ENCODE measurements at places on chromosomes 2 and 18.

DNA sequence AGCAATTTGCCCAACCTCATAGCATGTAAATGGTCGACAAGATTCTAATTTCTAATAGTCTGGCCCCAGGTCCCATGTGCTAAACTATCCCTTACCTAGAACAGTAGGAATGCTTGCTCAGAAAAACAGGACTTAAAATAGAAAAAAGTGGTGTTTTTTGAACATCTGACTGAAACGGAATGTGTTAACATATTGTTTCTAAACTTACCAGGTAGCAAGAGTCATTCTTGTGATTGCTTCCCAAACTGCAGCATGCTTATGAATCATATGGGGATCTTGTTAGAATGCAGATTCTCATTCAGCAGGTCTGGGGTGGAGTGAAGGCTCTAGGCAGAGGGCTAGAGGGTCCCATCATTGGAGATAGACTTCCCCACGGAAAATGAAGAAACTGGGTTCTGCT is 5.8 kb upstream of the SLC20A1 start:
- no peak for DNase-seq

DNA sequence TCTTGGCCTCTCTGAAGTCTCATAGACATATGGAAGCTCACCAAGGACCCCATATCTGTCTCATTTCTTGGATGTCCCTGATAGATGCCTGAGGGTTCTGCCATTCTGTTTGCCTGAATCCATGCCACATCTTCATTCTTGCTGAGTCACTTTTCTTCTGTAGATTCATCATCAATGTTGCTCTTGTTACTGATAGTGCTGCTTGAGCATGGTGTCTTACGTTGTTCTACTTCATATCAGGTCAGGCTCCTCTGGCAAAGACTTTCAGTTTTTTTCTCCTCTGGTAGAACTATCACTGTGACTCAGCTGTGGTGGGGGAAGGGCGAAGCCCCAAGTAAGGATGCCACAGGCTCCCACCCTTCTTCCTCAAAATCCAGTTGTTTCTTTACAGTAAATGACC is 885.2 kb downstream of the DCDC2C start:
- DNase-seq, result no peak

DNA sequence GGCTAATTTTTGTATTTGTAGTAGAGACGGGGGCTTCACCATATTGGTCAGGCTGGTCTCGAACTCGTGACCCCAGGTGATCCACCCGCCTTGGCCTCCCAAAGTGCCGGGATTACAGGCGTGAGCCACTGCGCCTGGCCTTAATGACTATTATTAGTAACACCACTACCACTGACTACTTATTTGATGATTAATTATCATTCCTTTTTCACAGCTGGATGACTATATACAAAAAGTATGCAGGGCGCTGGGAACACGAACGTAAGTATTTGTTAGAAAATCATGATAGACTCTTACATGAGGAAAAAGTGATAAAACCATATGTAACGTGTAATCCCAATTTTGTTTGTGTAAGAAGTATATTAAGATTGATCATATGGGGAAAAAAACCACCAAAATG is 21.6 kb downstream of the DARS1 start:
- no peak for DNase-seq

DNA sequence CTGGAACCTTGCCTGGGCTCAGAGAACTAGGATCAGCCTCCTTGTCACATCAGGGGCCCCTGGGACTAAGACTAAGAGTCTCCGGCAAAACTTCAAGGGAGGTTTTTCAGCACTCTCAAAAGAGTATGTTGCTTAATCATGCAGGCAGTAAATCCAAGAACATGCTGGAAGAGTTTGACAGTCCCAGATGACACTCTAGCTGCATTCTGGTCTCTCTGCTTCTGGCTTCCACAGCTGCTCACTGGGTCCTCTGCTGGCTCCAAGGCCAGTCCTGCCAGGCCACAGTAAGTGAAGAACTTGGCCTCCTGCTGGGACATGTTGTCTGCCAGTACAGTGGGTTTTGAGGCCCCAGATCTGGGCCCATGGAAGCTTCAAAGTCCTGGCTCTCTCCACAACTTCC is 45.2 kb upstream of the IL1RL1 start:
- DNase-seq, result no peak

DNA sequence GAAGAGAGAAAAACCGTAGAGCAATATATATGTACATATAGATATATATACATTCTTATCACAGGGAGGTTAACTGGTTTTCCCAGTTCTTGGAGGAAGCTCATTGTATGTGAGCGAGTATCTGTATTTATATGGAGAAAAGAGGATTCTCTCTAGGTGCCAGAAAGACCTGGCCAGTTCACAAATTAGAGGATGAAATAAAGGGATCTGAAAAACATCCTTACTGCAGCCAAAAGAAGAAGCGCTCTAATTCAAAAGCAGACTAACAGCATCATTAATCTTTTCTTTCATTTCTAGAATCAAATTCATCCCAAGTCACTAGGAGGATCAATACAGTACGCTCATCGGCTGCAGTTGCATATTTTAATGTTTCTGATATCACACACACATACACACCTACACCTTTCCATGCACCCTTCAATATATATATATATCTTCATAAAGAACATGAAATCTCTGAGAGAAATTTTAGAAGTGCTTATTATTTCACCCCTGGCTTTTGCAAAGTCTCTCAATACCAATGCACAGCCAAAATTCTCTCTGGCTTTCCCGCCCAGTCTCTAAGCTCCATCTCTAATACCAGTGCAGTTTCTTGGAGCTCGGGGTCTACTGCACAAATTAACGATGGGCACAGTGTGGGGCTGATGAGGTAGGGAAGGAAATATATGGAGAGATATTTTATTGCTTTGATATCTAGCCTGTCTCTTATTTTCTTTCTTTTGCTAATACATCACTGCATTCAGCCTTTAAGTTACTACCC is 731 bp downstream of the NRXN1 start:
- DNase-seq, result no peak

GRCh38 chr2:219467736-219468075 is 31.0 kb upstream of the GMPPA start:
- DNase-seq, result no peak

DNA sequence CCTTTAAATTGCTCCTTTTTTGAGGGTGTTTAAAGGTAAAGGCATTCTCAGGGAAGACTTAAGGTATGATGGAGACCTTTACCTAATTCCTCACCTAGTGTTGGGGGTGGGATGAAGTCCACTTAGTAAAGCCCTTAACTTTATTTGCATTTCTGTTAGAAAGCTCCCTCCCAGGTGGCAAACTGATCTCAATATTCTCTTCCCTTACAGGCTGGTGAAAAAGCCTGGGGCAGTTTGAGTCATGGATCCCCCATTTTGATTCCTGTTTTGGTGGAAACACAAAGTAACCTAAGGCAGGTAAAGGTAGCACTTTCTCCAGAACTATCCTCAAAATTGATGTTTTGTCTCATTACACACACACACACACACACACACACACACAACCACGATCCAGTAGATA is 33.8 kb upstream of the HNRNPA3 start:
- no peak for DNase-seq

- no peak for DNase-seq
These were observed 212.8 kb downstream of the MYCN start for GRCh38 chr2:16152928-16153753.

DNA sequence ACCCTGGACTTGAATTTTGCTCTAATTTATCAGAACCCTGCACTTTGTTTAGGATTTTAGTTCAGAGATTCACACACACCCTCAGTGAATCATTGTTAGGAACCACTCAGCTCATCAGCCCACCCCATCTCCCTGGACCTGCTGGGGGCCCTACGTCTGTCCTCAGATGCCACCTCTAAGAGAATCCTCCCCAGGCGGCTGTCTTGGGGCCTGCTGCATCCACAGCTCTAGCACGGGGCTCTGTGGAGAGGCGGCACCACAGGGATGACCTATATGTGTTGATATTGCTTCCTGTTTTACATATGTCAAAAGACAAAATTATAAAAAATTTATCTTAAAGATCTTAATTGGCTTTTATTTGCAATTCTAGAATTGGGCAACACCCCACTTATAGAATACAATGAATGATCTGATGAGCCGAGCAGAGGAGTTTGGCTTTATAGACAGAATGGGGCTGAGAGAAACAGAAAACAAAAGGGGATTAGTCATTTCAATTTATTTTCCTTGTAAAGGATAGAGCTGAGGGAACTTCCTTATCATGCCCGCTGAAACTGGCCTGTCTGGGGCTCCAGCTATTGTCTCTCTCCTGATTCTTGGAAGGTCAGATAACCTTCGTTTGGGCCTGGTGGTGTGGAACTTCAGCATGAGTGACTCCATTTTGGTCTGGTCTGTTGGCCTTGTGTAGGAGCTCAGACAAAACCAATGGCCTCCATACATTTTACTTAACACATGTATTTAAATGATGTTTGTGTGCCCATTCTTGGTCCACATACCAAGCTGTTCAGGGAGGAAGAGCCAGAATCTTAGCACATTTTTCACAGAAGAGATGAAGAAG is 1.4 kb downstream of the MYO7B start:
- no peak for DNase-seq

- DNase-seq, result no peak
These were observed 27.5 kb upstream of the ALPP start for GRCh38 chr2:232350804-232351685.

DNA sequence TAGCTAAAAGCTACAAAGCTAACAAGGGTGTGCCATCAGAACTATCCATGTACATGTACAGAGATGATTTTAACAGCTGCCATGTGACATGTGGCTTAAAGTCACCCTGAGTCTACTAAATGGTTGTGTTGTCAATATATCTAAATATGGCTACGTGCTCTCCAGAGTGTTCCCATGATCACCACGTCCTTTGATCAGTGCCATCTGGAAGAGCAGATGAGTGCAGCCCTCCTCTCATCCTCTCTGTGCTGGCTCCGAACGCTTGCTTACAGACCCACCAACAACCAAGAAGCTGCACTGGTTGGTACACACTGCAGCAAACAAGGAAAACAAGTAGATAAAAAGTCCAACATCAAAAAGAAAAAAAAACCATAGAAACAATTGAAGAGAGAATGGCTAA is 88.6 kb upstream of the NARS1 start:
- no peak for DNase-seq

- no peak for DNase-seq
These were observed 7.0 kb upstream of the NDUFV2 start for GRCh38 chr18:9095297-9096006.
